Forelimb muscle (tissue), 1 donor: ENCODE measurements at places on chromosomes 7 and 10. TPM values are rescaled to one million over a fixed set of nuclear protein-coding genes. Genes with fewer than 3 reads are reported as not detected.

PODXL gene
- 75.3 TPM for polyA plus RNA-seq

ITIH5 gene
- 47.8 TPM for polyA plus RNA-seq

GRM8 gene
- 0.11 TPM for polyA plus RNA-seq

PON1 gene
- polyA plus RNA-seq: 0.47 TPM
